Activated gamma-delta T cell (primary cell): ENCODE measurements at places on chromosomes 3 and 15.

DNA sequence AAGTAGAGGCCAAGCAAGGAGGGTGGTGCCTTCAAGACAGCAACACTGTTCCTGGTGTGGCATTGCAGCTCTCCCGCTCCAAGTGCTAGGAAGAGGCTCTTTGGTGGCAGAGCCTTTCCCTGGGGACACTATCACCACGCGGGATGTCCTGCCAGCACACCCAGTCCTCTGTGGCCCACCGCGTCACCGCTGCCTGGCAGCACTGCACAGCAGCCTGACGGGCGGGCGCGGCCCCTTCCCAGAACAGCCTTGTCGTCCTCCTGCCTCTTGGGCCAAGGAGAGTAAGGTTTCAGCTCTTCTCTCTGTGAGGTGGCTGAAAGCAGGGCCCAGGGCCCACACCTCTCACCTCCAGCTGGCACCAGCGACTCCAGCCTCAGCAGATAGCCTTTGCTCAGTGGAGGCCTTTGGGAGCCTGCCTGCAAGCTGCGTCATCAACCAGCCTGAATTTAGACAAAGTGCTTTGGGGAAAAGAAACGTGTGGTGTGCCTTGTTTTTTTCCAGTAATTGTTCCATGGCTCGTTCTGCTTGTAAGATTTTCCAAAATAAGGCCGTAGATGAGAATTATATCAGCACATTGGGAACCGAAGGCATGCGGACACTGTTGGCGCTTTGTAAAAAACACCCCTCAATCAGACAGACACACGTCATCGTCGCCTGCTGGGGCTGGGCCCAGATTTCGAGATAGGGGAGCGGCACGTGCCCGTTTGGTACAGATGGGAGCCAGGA, 65.0 kb downstream of the AAGAB start:
- DNase-seq: no peak

GRCh38 chr3:184368116-184368515, 6.6 kb downstream of the POLR2H start:
- no peak for DNase-seq

GRCh38 chr15:56460071-56460470, 4.9 kb downstream of the MNS1 start:
- no peak for DNase-seq

GRCh38 chr3:52831500-52832301, 1.2 kb upstream of the ITIH4 start:
- DNase-seq: no peak

DNA sequence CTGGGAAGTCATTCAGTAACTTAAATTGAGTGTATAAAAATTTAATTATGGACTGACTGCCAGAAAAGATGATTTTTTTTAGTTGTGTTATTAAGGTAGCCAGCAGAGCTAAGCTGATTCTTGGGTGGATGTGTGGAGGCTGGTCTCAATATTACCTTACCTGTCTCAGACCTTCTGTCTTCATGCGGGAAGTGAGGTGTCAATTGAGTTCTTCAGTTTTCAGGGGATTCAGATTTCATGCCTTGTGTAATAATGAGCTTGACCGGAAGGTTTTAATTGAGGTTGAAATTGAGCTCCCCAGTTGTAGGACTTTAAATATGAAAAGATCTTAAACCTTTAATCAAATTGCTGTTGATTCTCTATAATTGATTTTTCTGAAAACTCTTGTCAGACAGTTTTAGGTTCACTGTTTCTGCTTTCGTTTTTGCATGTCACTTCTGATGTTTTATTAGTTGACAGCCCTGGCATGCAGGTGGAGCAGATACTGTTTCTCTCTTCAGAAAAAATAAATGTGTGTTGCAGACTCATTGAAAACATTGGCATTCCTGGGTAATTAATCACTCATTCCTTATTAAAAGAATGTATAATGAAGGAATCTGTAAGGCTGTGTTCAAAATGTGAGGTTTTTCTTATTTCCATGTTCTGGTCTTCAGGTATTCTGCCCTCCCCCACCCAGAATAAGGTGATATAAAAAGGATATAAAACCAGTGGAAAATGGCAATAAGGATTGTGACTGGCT, 54.5 kb downstream of the PSMD6 start:
- no peak for DNase-seq

GRCh38 chr15:80659375-80659774, 35.7 kb upstream of the ABHD17C start:
- DNase-seq: no peak

DNA sequence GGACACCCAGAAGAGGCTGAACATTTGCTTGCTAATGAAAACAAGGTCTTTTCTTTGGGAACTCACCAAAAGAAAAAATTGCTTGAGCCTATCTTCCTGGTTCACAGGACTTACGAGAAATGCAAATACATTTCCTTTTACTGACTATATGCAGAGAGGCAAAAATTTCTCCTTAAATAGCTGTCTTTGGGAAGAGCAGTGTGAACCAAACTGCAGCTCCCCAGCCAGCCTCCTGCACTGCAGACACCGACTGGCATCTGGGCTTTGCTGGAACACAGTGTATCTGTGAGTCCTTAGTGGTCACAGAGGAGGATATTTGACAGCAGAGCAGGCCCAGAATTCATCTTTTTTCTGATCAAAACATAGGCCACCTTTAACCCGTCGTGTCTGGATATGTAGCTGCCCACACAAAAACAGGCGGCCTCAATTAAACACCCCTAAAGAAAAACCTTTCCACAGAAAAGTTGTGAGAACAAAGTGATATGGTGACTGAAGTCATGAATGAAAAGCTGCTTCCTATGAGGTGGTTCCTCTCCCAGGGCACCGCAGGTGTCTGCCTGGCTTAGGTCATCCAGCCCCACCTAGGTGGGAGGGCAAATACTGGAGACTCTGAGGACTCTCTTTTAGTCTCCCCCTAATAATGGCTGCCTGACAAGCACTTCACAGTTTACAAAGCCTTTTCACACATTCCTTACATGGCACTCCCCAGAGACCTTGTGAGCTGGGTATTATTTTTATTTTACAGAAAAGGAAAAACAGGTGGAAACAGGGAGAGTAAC, 46.1 kb upstream of the TMEM158 start:
- DNase-seq: no peak

DNA sequence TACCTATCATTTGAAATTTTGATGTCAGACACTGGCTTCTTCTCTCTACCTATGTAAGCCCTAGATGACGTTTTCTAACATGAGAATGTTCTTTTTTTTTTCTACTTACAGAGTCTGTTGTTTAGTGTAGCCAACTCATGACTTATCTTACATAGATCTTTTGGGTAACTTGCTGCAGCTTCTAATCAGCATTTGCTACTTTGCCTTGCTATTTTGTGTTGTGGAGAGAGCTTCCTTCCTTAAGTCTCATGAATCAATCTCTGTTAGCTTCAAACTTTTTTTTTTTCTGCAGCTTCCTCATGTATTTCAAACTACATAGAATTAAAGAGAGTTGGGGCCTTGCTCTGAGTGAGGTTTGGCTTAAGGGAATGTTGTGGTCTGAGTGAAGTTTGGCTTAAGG, 568.7 kb upstream of the BCHE start:
- DNase-seq: no peak

- no peak for DNase-seq
Measured at GRCh38 chr3:123523023-123523412, 61.8 kb downstream of the HACD2 start.

- no peak for DNase-seq
Measured at GRCh38 chr3:184635126-184635525, 73.5 kb downstream of the EPHB3 start.

GRCh38 chr15:85540085-85540797, 159.8 kb downstream of the AKAP13 start:
- no peak for DNase-seq

- no peak for DNase-seq
Measured at GRCh38 chr15:51625236-51625635, 2.7 kb upstream of the DMXL2 start.

DNA sequence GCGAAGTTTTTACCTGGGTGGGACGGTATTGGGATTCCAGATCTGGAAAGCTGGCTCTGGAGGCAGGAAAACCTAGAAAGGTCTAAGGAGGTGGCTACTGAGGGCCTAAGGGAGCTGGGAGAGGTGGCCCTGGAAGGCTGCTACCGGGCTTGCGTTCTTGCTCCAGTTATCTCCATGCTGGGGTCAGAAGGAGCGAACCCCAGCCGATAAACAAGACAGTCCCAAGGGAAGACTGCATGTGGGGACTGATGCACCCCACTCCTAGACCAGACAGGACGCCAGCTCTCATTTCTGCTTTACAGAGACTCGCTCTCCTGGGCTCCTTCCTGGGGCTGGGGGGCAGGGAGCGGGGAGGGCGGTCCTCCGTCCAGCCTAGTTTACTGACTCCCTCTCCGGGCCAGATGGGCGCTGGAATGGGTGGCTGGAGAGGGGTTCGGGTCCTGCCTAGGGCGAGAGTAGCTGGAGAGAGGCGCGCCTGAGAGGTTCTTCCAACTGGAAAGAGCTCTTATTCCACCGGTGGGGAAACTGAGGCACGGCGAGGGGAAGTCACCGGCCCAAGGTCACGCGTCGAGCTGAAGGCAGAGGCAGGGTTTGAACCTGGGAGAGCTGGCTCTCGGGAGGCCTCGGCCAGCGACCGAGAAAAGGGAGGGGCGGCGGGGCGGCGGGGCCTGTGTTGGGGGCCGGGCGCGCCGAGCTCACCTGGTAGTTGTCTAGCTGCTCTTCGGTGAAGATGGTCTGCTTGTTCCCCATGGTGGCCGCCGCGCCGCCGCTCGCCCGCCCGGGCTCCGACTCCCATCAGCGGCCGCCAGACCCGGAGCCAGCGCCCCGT, 565 bp downstream of the CIB2 start:
- peak; percentile 56 for DNase-seq

GRCh38 chr3:2082871-2083480, 15.7 kb upstream of the CNTN4 start:
- DNase-seq: no peak

GRCh38 chr15:32861761-32862160, 144.0 kb downstream of the GREM1 start:
- DNase-seq: no peak

DNA sequence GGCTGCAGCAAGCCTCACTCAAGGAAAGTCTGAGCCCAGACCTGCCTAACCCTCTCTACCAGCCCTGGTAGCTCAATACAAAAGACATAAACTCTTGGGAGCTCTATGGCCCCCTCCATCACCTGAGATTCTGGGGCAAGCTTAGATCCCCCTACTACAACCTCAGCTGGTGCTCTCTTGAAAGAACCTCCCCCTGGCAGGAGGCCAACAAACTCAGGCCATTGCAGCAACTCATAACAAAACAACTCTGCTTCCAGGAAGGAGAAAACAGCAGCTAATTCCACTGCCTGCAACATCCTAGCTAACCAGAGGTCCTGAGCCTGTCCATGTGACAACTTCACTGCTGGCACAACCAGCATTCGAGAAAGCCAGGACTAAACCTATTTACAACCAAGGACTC, 169.2 kb downstream of the ROBO1 start:
- DNase-seq: no peak

DNA sequence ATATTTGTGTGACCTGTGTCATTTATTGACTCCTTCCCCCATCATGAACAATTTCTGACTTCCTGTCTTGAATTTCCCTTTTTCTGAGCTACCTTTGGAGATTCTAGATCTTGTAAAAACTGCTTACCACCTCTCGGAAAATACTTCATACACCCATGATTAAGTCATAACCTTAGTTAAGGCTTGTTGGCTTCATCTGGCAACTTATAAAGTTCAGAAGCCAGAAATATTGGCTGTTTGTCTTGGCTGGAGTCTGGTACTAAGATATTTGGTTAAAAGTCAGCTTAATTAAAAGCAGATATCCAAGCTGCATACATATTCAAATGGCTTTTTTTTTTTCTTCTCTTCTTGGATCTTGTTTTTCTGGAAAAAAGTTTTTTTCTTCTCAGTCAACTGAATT, 37.3 kb upstream of the B3GALNT1 start:
- DNase-seq: no peak

DNA sequence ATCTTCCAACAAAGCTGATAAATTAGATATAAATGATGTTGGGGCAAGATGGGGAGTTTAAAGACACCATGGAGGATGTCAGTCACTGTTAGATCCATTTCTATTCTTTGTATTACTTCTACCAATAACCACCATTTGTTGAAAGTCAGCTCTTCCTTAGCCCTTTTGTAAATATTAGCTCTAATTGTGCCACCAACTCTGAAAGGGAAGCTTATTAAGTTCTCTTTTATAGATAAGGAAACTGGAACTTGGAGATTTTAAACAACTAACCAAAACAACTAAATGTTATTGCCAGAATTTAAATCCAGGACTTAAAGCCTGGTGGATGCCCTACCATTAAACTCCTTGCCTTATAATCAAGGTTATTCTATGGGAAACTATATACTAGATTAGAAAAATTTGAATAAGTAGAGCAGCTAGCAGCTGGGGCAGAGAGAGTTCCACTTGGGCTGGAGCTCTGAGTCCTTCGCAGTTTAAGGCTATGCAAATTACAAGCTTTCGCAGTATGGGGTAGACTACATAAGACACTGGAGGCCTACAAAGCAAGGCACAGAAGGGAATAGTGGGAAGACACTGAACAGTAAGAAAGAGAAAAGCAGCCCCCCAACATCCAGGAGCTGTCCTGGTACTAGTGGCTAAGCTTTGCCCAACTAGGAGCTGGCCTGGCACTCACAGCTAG, 52.6 kb downstream of the TM4SF18 start:
- DNase-seq: no peak

- DNase-seq: no peak
Measured at GRCh38 chr15:60531801-60532200, 52.9 kb upstream of the ICE2 start.

GRCh38 chr15:64743691-64744090, 31.7 kb downstream of the RBPMS2 start:
- no peak for DNase-seq

DNA sequence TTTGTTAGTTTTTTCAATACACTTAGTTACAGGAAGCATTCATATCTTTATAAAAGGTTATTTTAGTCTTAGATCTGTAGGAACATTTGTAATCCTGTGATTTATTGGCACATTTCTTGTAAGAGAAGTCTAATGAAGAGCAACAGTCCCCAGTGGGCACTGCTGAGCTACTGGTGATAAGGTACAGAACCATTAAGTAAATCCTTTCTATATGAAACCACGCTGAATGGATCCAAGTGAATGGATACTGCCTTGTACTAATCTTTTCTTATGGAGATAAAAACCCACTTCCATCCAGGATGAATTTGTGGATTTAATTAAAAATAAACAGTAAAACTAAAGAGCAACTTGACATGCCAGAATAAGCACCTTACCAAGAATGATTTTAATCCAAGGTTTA, 64.0 kb downstream of the SHQ1 start:
- DNase-seq: no peak

GRCh38 chr3:53551324-53551723, 56.9 kb downstream of the CACNA1D start:
- DNase-seq: no peak

GRCh38 chr3:134666052-134666451, 15.2 kb upstream of the KY start:
- DNase-seq: no peak

GRCh38 chr3:124986192-124987143, 51.9 kb upstream of the MUC13 start:
- no peak for DNase-seq

GRCh38 chr15:44813231-44813630, 76.9 kb downstream of the TRIM69 start:
- DNase-seq: no peak

DNA sequence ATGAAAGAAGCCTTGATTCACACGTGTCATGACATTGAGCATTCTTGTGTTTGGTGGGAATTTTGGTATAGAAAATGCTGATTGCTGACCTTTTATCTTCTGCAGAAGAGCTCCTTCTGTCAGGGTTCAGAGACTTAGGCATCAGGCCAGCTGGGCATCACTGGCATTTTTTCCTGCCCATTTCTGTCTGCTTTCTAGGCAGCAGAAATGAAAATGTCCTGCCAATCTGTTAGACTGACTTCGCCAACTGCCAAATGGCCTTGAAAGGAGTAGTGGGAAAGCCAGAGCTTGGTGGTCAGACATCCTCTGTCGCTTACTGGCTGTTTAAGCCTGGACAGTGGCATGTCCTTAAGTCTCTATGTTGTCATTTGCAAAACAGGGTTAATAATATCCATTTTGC, 57.4 kb downstream of the EEFSEC start:
- no peak for DNase-seq
